ENCODE measurements at places on chromosomes 16 and 17. TPM values are rescaled to one million over a fixed set of nuclear protein-coding genes. Genes with fewer than 3 reads are reported as not detected.

- DNase-seq, result no peak
Measured at GRCh38 chr17:46983782-46984181, 4.7 kb upstream of the RPRML start.

Gene MYH2
- 0.72 TPM for total RNA-seq

Gene NGFR
- 1.9 TPM for total RNA-seq

GRCh38 chr17:55444471-55445441, 23.1 kb upstream of the MMD start:
- no peak for DNase-seq

DNA sequence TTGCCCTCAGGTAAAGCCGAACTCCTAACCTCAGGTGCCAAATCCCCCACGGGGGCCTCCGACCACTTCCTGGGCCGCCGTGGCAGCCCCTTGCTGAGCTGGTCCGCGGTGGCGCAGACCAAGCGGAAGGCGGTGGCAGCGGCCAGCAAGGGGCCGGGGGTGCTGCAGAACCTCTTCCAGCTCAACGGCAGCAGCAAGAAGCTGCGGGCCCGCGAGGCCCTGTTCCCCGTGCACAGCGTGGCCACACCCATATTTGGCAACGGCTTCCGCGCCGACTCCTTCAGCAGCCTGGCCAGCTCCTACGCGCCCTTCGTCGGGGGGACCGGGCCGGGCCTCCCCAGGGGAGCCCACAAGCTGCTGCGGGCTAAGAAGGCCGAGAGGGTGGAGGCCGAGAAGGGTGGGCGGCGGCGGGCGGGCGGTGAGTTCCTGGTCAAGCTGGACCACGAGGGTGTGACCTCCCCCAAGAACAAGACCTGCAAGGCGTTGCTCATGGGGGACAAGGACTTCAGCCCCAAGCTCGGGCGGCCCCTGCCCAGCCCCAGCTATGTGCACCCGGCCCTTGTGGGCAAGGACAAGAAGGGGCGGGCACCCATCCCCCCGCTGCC, 51.6 kb downstream of the ACTG1 start:
- DNase-seq, result no peak
